ENCODE measurements at places on chromosomes 6 and 20.

GRCh38 chr6:116158641-116159040 lies 32.7 kb upstream of the COL10A1 start:
- DNase-seq = peak; percentile 54

DNA sequence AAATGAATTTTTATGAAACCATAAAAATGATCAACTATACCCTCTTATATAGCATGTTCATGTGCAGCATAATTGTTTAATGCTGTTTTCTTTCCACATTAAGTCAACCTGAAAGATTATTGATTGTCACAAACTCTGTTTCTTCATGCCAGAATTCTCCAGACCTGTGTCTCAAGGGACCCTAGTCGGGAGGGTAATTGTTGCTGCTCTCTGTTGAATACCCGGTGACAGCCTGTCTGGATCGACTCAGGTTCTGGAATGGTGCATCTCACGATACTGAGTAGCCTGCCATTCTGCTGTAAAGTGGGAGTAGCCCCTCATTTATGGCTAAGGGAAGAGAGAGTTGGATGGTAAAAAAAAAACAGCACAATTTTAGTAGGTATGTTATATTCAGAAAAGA lies 449.9 kb upstream of the SOX4 start:
- DNase-seq = no peak

GRCh38 chr6:107991772-107992550 lies 34.0 kb upstream of the SEC63 start:
- no peak for DNase-seq

DNA sequence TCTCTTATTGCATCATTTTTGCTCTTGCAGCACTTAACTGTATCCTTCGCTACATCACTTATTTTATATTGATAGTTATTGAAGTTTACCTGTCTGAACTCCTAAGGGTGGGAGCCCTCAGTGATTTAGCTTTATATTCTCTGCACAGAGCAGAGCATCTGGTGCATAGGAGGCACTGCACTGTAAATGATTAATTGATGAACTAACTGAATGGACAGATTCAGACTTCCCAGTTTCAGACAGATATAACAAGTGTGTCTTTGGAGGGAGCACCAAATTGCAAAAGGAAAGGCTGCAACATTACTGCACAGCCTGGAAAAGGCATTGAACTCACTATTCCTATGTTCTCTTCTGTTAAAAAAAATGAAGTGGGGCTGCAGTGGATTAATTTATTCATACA lies 160.3 kb downstream of the EDN1 start:
- DNase-seq = no peak

DNA sequence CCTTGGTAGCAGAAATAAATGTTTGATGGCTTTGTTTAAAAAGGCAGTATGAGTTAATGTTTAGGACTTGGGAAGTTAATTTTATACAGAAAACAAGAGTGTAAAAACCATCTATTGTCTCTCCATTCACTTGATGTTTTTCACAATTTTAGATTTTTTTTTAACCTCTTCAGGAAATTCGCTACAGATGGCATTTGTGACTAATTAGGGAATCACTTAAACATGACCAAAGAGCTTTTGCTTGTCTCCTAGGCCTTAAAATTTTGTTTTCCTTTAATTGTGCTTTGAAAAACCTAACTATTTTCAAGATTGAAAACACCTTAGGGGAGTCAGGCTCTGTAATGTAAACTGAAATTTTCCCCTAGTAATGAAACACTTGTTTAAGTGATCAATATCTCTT lies 17.3 kb downstream of the TULP4 start:
- DNase-seq = no peak

DNA sequence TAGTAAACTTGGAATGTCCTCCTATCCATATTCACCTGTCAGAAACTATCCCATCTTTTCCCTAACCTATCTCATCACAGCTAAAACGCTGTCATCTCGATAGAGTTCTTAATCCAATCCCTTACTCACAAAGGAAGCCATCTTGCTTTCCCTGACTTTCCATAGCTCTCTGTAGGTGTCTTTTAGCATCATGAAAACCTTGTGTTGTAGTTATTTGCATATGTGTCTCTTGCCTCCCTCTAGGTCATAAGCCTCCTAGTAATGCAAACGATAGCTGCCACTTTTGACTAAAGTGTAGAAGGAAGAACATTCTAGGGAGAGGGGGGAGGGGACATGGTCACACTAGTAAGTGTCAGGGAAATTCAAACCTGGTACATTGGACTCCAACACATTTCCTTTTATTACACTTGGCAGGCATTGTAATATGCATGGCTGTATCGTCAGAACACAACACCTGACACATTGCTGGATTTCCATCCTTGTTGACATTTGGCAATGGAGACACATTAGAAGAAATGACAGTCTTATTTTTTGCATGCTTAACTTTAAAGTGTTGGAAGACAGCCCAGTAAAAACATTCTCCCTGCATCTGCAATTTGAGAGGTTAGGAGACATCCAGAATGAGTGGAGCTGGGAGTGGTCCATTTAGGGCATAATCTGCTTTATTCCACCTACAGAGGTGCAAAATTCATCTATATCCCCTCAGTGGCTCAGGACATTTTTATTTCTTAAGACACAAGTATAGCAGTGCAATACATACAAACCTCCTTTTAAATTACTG lies 283.4 kb downstream of the HAO1 start:
- DNase-seq = no peak

DNA sequence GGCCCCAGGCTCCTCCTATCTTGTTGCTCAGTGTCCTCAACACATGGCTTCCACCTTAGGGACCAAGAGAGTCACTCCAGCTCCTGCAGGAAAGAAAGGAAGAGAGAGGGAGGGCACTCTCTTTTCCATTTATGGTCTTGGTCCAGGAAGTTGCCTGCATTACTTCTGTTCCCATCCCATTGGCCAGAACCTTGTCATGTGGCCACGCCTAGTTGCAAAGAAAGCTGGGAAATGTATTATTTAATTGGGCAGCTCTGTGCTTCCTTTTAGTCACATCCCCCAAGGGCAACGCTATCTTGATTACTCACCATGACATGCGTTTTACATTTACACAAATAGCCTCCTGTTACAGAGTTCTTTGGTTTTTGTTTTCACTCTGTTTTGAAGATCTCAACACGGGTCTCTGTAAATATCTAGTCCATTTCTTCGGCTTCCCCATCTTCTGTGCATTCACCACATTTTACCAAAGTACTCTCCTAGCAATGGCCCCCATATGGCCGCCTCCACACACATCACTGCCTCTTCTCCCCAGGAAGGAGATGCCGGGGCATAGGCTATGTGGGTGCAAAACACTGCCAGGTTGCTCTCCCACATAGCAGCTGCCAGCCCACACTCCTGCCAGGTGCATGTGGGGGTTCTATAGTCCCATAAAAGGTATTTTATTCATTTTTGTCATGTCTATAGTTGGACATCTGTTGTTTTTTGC lies 35.7 kb upstream of the ZMYND8 start:
- DNase-seq = peak; percentile 88

- no peak for DNase-seq
These were observed 14.8 kb upstream of the MTG2 start for GRCh38 chr20:62168061-62168460.

- DNase-seq = no peak
These were observed 1.3 kb upstream of the DOK5 start for GRCh38 chr20:54474046-54474445.

- no peak for DNase-seq
These were observed 74.7 kb upstream of the SLC22A16 start for GRCh38 chr6:110551088-110551487.

GRCh38 chr6:160275511-160276003 lies 16.9 kb upstream of the SLC22A2 start:
- no peak for DNase-seq

- no peak for DNase-seq
These were observed 44.3 kb downstream of the FAM50B start for GRCh38 chr6:3893487-3893886.

Measured in osteoblast (primary cell).